Stimulated activated CD4-positive, alpha-beta T cell treated with anti-CD3 and anti-CD28 coated beads, Interleukin-12 subunit alpha, Interleukin-12 subunit beta, amount 100 ng/mL, for 48 hours (primary cell): ENCODE measurements at places on chromosomes 16 and 17.
A peak's percentile ranks its signal among the peaks of the same experiment; 100 is the strongest.

DNA sequence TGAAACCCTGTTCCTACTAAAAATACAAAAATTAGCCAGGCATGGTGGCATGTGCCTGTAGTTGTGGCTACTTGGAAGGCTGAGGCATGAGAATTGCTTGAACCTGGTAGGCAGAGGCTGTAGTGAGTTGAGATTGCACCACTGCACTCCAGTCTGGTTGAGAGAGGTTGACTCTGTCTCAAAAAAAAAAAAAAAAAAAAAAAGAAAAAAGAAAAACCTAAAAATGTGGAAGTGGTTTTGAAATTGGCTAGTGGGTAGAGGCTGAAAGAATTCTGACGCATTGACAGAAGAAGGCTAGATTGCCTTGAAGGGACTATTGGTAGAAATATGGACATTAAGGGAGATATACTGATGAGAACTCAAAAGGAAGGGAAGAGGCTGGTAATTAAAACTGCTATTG, 33.6 kb upstream of the CPPED1 start:
- no peak for DNase-seq

- no peak for DNase-seq
These were observed 53.4 kb downstream of the NF1 start for GRCh38 chr17:31148205-31148604.

DNA sequence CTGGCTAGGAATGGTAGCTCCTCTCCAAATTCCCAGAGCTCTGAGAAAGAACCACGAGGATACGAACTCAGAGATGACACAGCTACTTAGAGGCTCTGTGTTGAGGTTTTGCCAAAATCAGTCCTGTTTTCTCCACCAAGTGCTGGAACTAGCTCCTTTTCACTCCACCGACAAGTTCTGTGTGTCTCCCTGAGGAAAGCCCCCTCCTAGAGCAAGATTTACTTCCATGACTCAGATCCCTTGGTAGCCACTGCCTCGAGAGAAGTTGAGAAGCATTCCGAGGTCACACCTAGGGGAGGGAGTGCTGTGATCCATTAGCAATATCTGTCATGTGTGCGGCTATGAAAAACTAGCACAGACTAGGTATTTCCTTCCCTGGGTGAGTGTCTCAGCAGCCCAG, 30.6 kb downstream of the IL21R start:
- no peak for DNase-seq

- no peak for DNase-seq
These were observed 14.6 kb downstream of the GSE1 start for GRCh38 chr16:85627526-85628264.

DNA sequence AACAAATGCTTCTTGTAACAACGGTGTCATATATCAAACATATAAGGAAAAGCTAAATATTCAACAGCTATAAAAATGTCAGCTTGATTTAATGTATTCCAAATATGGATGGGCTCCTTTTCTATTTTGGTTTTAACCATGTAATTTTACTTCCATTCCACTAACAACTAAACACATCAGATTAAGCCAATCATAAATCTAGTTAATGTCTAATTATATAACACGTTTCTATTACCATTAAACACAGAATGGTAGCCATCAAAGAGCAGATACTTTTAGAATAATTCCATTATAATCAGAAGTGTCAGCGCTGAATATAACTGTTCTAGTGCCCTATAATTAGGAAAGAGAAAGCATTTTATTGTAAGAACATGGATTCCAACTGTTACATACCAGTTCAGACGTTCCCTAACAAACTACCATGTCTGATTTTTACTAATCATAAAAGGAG, 10.0 kb downstream of the CMC2 start:
- DNase-seq = no peak

- no peak for DNase-seq
These were observed 139.7 kb downstream of the SEC14L1 start for GRCh38 chr17:77280304-77281121.

DNA sequence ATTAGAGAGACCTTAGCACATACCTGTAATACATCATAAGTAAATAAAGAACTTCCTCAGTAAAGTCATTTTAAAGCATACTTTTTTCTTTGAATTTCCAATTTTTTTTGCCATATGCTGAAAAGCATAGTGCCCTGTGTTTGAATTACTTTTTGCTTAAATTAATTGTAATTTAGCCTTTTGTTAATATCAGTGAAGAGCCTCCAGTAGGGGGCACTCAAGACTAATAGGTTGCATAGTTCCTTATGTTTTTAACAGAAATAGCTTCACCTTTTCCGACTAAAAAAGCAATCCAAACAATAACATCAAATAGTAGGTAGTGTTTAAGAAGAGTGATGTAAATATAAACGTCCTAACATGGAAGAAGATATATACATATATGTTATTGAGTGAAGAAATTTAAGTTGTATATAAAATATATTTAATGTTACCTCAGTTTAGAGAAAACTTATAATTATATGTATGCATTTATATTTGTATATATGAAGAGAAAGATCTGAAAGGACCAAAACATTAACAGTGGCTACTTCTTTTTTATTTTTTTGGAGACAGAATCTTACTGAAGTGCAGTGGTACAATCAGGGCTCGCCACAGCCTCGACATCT, 18.6 kb downstream of the RAD51C start:
- peak; percentile 46 for DNase-seq

DNA sequence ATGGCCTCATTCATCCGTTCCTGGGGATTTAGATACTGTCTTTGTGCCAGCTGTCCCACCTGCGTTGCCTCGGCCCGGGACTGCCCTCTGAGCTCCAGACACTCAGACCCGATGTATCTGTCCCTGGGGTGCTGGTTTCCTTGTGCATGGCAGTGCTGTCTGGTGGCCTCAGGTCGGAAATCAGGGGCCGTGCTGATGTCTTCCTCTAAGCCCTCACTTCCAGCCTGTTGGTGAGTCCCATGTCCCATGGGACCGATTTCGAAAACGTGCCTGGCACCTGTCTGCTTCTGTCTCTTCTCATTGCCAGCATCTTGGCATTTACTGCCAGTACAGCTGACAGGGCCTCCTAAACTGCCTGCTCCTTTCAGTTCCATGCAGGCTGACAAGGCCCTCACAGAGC, 22.1 kb downstream of the NT5M start:
- no peak for DNase-seq

GRCh38 chr16:50526796-50527195, 21.4 kb upstream of the NKD1 start:
- no peak for DNase-seq

DNA sequence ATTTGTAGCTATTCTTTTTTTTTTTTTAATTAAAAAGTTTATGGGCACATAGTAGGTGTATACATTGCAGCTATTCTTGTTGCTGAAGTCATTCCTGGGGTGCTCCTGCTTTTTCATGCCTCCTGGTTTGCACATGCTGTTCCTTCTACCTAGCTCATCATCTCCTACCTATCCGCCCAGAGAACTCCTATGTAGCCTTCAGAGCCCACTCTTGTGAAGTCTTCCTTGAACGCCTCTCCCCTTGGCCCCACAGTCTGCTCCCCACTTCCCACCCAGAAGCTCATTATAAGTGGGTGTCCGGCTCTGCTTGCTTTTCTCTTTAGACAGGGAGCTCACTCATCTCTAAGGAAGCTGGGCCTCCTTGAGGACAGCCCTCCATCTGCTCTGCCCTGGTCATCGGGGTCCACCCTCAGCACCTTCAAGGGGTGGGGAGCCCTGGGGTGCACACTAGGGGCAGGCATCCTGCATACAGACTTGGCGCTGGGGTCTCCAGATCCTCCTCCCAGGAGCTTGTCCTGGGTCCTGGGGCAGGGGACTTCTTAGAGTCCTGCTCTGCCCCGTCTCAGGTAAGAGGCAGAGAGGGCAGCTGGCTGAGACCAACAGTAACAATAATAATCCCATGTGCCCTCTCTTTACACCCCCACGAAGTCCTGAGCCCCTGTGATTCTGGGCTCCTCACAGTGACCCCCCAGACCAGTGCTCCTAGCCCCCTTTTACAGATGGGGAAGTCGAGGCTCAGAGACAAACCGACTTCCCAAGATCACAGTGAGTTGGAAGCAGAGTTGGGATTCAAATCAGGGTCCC, 3.5 kb upstream of the B9D1 start:
- DNase-seq = no peak

GRCh38 chr17:7704601-7705268, at the start of gene EFNB3:
TSS of gene EFNB3 (plus strand) at chr17:7705202. CDS start at chr17:7705599, 397 bp downstream.
- no peak for DNase-seq

- no peak for DNase-seq
These were observed 46.7 kb downstream of the ANKRD11 start for GRCh38 chr16:89443727-89444084.

DNA sequence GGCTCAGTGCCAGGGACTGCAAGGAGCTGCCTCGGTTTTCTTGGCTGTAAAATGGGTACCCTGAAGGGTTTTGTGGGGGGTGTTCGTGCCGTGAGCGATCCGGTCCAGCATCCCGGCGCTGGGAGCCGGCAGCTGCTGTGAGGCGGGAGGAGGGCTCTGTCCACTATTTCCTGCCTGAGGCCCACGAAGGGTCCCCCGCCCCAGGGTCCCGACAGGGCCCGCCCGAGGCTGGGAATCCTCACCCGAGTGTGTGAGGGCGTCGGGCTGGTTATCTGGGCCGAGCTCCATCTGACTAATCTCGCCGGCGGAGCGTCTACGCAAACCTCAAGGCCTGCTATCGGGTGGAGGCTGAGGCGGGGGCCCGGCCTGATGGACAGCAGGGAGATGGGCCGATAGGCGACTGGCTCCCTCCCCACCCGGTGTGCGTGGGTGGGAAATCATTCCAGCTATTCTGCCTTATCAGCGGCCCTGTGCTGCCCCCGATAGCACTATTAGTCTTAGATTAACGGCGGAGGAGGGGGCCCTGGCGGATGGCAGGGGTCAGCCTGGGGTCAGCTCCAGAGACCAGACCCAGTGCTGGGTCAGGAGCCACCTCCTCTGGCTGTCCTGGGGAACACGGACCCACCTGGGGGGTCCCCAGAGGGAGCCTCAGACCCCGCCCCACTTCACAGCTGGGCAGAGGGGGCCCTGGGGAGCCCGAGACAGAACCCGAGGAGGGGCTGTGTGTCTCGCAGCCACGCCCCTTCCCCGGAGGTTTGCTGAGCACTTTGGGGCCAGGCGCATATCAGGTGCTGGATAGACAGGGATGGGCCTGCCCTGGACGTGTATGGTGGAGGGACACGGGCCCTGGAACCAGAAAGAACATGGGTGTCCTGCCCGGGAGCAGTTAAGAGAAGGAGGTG, 44.7 kb downstream of the ZFPM1 start:
- DNase-seq = no peak

- no peak for DNase-seq
These were observed 55.4 kb upstream of the ENPP7 start for GRCh38 chr17:79675413-79675725.

DNA sequence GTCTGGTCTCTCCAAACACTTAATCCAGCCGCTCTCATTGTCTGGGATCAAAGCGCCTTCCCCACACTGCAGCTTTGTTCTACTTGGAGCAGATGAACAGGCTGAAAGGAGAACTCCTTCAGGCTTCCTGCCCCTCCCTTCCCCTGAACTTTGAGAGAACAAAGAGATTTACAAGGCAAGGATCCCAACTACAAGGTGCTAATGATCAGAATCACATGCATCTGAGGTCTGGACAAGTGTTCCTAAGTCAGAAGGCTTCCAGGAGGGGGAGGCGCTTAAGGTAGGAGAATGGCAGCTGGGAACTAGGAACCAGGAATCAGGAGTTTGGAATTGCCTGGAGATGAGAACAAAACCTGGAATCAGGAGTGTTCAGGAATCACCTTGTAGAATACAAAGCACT, 606.3 kb upstream of the CDH11 start:
- DNase-seq = no peak

DNA sequence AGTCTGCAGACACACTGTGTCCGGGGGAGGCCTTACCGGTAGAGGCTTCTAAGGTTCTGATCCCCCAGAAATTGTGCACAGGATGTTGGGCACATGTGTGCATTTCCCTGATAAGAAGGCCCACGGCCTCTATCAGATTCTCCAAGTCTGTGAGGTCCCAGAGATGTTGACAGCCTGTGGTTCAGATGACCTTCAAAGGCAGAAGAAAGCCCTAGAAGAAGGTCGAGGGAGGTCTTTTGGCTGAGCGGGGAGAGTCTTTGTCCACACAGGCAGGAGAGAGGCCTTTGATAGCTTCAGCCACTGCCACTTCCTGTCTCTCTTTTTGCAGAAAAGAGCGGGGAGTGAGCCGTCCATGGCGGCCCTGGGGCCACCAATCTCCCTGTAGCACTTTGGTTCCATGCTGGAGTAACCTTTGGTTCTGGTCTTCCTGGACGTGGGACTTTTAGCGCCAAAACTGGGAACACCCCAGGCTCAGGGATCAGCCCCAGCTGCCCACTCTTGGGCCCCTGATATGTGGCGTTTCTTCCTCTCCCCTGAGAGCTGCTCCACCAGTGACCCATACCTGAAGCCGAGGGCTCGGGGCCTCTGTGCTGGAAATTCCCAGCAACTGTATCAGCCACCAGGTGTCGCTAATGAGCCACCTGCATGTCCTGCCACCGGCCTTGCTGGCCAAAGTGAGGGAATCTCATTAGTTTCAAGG, 28.1 kb upstream of the LGALS9 start:
- DNase-seq = peak; percentile 54

DNA sequence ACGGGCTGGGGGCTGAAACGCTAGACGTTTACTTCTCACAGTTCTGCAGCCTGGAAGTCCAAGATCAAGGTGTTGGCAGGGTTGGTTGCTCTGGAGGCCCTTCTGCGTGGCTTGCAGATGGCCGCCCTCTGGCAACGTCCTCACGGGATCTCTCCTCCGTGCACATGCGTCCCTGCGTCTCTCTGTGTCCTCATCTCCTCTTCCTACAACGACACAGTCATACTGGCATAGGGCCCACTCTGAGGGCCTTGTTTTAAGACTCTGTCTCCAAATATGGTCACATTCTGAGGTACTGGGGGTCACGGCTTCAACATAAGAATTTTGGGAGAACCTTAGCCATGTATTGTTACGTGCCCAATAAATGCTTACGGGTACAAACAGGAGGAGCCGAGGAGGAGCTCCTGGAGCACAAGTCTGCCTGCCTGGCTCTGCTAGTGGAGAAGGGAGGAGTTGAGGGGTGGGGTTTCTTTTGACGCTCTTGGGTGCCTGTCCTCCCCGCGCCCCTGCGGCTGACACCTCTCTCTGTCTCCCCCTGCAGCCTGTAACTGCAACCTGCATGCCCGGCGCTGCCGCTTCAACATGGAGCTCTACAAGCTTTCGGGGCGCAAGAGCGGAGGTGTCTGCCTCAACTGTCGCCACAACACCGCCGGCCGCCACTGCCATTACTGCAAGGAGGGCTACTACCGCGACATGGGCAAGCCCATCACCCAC, 141.1 kb downstream of the NTN1 start:
- no peak for DNase-seq

DNA sequence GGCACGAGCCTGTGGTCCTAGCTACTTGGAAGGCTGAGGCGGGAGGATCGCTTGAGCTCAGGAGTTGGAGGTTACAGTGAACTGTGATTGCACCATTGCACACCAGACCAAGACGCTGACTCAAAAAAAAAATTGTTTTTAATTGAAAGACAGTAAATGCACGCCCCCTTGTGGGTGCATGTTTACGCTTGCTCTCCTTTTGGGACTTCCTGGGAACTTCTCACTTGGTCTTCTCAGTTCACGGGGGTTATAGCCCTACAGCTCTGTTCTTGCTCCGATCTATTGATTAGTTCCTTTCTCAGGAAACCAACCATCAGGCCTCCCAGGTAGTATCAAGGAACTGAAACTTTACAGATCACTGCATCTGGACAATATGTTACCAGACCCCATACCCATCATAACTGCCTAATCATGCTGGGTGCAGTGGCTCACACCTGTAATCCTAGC, 14.2 kb upstream of the RIPOR1 start:
- DNase-seq = peak; percentile 80

GRCh38 chr16:67644038-67644437, 906 bp upstream of the CARMIL2 start:
- DNase-seq = no peak
